ENCODE measurements at places on chromosomes 1 and 21.

DNA sequence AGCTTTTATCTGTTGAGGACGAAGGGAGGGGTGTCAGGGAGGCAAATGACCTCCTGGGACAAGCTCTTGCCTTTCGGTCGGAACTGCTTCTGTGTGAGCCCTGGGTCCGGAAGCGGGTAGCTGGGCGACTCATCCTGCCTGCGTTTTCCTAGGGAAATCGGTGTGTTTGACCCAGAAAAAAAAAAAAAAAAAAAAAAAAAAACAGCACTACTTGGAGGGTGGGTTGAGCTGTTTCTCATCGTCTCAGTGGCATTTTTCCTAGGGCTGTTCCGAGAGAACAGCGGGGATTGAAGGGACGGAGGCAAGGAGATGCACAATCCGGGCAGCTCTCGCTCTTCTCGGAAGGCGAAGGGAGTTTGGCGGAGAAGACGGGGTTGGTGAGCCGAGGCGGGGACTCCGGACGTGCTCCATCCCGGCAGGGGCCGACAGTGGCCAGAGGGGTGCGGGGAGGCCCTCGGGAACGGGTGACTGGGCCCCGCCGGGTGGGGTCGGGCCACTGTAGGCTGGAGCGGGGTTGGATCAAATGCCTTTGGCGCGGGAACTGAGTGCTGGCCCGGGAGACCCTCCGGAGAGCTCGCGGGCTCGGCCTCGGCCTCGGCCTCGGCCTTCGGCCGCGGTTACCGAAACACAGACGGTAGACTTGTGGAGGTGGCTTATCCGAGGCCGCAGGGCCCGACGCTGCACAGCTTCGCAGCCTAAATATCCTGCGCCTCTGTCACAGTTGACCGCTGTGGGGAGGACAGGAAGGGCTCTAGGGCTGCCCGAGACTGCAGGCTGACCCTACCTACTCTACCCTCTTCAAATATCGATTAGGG lies 2.4 kb upstream of the BARHL2 start:
- no peak for DNase-seq

DNA sequence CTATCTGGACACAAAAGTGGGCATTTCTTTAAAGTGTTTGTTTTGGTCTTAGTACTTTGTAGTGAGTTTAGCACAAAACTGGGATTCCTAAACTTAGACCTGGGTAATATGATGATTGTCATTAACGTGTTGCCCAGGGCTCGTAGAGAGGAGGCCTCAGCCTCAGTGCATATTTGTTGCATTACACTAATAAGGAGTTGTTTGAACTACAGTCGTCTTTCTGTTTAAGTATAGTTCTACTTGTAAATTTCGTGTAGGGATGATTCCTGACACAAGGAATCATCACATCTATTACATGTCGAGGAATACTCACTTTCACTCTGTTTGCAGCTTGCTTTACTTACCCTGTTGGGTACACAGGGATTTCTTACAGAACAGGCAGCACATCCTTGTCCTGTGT lies 85.0 kb downstream of the PRDM2 start:
- no peak for DNase-seq

DNA sequence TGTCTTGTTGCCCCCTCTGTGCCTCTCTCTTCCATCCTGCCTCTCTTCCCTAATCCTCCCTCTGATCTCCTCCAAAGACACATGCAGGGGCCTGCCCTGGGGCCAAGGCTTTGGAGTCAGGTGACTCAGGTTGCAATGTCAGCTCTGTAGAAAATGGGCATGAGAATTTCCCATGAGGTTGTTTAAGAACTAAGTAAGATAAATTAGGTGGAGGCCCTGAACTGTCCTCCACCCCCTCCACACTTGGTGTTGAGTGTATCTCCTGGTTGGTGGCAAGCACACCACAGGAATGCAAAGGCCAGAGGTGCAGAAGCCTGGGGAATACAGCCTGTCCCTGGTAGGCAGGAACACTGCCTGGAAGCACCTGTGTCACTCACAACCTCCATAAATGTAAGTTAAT lies 63.9 kb upstream of the GRIK3 start:
- no peak for DNase-seq

DNA sequence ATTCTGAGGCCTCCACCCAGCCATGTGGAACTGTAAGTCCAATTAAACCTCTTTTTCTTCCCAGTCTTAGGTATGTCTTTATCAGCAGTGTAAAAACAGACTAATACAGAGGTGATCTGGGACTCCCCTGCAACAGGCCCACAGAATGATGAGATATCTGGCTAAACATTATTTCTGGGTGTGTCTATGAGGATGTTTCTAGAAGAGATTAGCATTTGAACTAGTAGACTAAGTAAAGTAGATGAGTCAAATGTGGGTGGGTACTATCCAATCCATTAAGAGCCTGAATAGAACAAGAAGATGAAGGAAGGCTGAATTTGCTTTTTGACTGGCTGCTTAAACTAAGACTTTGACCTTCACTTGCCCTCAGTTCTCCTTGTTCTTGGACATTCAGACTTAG lies 396.5 kb upstream of the LRRC7 start:
- DNase-seq: no peak

GRCh38 chr1:8063298-8064036 lies 37.4 kb upstream of the ERRFI1 start:
- DNase-seq: no peak

DNA sequence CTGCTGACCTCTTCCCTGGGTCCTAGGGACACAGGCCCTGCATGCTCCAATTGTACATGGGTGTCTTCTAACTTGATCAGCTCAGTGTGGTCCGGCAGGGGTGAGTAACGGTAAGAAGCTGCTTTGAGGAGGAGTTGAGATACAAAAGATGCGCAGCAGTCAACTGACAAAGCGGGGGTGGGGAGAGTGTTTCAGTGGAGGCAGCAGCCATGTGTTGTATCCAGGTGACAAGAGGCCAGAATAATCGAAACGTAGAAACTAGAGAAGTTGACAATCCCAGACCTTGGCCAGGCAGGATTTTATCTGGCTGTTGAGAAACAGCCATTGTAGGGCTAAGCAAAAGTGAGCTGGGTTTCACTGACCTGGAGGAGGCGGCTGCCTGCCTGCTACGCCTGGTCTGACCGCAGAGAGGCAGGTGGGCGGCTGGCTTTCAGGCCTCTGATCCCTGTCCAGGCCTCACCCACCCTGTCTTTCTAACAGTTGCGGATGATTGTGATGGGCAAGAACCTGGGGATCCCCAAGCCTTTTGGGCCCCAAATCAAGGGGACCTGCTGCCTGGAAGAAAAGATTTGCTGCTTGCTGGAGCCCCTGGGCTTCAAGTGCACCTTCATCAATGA lies 28.8 kb downstream of the PADI6 start:
- no peak for DNase-seq

- no peak for DNase-seq
These were observed 23.2 kb downstream of the MORN1 start for GRCh38 chr1:2368053-2368744.

GRCh38 chr1:172417557-172417956 lies 2.9 kb upstream of the C1orf105 start:
- DNase-seq: no peak

GRCh38 chr1:186655876-186656275 lies 24.3 kb downstream of the PTGS2 start:
- no peak for DNase-seq

- DNase-seq: no peak
These were observed 634.8 kb downstream of the KCNT2 start for GRCh38 chr1:195973311-195973904.

- DNase-seq: no peak
These were observed 8.5 kb downstream of the AKT3 start for GRCh38 chr1:243841507-243841906.

- peak; percentile 49 for DNase-seq
These were observed 21.8 kb downstream of the ATF3 start for GRCh38 chr1:212630158-212630900.

- no peak for DNase-seq
These were observed 57.7 kb upstream of the COA6 start for GRCh38 chr1:234315588-234315987.

- no peak for DNase-seq
These were observed 15.9 kb downstream of the PDIK1L start for GRCh38 chr1:26127235-26128163.

GRCh38 chr1:103025858-103026409 lies 82.4 kb downstream of the COL11A1 start:
- DNase-seq: no peak

- no peak for DNase-seq
These were observed 105.4 kb upstream of the C1orf174 start for GRCh38 chr1:4005431-4005830.

- DNase-seq: no peak
These were observed 314.1 kb downstream of the DISC1 start for GRCh38 chr1:231940701-231941100.

DNA sequence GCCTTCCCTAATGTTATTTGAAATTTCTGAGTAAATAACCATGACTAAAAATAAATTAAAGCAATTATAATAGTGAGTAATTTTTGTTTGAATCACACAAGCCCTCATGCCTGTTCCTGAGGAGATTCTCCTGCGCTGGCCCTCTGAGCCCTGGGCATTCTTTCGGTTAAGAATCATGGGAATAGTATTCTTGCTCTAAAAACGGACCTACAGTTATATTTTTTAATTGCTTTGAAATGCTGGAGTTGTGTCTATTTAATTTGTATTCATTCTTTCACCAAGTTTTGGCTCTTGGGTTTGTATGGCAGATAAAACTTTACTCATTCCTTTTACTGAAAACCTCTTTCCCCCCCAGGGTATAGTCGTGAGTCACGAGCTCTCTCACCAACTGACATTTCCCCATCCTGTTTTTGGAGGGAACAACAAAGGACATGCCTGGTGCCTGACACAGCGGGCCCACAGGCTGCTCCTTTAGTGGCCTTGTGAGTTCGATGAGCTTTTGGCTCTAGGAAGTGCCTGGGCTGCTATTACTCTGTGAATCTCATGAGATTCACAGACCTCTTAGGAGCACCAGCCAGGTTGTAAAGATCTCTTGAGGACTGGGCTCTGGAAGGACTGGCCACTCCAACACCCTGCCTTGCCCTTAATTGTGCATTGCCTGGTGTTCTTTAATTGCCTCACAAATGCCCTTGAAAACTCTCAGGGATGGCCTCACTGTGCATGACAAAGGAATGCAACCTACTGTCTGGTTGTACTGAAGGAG lies 58.6 kb downstream of the DDR2 start:
- no peak for DNase-seq

DNA sequence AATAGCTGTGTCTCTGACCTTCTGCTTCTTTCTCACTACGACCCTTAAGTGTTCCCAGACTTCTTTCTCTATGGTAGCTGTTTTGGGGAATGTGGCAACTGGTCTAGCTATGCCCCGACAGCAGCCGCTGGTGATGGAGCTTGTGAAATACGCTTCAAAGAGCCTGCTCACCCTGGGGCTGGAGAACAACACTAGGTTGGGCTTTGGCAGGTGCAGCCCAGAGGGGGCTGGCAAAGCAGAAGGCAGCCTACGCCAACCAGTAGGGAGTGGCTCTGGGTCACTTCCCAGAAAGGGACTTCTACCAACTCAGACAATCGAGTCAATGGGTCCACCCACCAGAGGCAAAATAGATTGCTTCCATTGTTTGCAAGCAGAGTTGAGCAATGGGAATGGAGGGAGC lies 262.8 kb downstream of the LMO4 start:
- DNase-seq: no peak

DNA sequence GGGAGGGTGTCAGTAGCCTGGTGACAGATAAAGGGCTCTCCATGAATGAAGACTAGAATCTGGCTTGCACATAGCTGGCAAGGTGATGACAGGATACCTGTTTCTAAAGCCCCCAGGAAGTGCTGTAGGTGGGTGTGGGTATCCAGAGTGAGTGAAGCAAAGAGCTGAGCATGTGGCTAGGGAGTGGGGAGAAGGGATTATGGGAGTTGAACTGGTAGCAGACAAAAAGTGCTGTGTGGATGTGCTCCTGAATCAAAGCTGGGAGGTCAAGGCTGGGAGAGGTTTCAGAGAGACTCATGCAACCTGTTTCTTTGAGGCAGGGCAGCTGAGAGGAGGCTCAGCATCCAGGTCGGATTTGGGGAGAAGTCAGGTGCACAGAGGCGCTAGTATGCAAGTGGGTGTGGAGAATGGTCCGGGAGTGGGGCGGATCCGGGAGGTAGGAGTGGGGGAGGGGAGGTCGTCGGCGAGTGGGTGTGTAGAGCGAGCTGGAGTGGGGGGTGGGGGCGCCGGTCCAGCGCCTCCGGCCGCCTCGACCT lies 600 bp downstream of the ASTN1 start:
- DNase-seq: no peak

- no peak for DNase-seq
These were observed 144.5 kb downstream of the NTMT2 start for GRCh38 chr1:170290276-170290675.

DNA sequence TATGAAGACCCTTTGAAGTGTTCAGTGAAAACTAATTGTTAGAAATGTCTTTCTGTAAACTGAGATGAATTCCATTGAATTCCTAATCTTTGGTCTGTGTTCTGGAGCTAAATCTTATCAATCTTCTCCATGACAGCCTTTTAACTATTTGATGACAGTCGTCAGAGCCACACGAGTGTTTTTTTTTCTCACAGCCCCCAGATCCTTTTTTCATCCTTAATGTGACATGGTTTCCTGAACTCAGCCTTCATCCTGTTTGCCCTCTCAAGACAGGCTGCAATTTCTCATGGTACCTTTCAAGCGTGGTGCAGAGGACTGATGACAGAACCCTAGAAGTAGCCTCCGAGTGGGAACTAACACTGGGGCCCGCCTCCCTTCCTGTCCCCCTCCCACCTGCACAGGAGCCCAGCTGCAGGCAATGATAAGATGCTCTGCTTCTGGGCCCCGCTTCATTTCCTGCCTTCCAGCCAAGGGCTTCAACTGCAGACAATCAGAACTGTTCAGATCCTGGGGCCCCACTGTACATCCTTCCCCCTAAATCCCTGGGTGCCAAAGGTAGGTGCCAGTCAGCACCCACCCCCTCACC lies 114.6 kb upstream of the VAV3 start:
- DNase-seq: peak; percentile 15

- DNase-seq: no peak
These were observed 31.4 kb downstream of the POFUT2 start for GRCh38 chr21:45256021-45256911.

DNA sequence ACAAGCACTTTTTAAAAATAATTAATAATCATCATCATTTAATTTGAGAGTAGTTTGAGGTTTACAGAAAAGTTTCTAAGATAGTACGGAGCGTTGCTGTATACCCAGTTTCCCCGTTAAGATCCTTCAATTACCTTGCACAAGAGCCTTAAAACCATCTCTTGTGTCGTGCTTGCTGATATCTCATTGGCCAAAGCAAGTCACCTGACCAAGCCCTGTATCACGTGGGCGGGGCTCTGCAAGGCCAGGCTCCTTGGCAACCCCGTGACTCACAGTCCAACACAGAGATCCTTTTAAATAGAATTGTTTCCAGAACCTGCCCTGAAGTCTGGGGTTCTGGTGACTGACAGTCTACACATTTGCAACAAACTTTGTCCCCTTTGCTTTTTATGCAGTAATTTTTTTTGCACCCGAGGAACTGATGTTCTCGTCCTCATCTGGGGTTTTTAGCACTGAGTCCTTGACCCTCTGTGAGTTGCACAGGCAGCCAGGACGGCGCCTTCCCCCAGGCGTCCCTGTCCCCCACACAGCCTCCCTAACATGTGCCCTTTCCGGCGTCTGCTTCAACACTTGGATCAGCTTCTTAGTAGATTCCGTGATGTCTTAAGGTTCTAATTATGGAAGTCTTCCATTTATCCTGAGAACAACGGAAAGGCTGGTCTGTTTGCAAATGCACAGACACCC lies 183.3 kb upstream of the TMEM51 start:
- DNase-seq: peak; percentile 8

GRCh38 chr1:15803380-15803779 lies 4.1 kb downstream of the UQCRHL start:
- DNase-seq: no peak

GRCh38 chr21:25688275-25689155 lies 46.2 kb downstream of the ATP5PF start:
- DNase-seq: no peak

- DNase-seq: no peak
These were observed 61.8 kb upstream of the DISP3 start for GRCh38 chr1:11417162-11417561.
